Fibroblast of skin of abdomen (primary cell): ENCODE measurements at places on chromosomes 1 and 21.
A peak's percentile ranks its signal among the peaks of the same experiment; 100 is the strongest.

DNA sequence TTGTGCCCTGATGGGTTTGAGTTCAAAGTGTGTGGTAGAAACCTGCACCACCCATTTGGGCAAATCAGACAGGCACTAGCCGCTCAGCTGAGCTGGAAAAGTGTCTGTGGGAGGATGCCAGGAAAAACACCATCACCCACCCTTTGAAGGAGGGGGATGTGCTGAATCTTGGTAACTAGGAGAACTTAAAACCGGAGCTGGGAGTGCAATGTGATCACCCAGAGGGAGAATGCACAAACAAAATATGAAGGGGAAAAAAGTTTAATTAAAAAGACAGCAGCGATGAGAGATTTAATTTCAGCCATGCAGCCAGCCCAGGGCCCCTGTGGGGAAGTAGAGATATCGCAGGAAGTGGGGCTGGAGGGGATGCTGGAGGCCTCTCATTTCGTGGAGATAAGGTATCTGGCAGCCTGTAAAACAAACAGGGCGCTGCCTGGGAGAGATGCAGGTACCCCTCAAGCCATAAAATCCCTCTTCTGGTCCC, 86.8 kb upstream of the BCAR3 start:
- DNase-seq = no peak

- DNase-seq = peak; percentile 98
These were observed at the start of gene ZBTB21 for GRCh38 chr21:42009831-42010506. Gene ZBTB21, minus strand, starts transcription at chr21:42010360. Its CDS starts 16,265 bp downstream, at chr21:41994095.

DNA sequence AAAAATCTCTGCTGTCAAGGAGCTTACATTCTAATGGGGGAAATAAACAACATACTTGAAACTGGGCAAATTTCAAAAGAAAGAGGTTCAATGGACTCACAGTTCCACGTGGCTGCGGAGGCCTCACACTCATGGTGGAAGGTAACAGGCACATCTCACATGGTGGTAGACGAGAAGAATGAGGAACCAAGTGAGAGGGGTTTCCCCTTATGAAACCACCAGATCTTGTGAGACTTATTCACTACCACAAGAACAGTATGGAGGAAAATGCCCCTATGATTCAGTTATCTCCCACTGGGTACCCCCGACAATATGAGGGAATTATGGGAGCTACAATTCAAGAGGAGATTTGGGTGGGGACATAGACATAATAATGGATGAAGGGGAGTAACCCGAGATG, 226.4 kb downstream of the ZP4 start:
- DNase-seq = no peak

- no peak for DNase-seq
These were observed 102.5 kb downstream of the LAMC2 start for GRCh38 chr1:183288583-183288982.

DNA sequence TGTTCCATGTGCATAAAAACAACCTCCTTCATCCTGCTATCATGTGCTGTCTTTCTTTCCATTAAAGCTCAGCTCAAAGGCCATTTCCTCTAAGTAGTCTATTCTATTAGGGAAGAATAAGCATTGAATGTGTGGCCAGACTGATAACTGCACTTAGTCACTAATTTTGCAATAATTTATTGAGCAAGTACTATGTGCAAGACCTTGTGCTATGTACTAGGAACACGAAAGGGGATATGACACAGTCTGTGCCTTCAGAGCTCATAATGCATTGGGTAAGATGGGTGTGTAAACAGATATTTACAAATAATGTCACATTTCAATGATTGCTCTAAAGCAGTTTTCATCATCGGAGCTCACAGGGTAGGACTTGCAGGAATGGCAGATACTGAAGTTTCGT, 54.2 kb downstream of the NMNAT2 start:
- no peak for DNase-seq

DNA sequence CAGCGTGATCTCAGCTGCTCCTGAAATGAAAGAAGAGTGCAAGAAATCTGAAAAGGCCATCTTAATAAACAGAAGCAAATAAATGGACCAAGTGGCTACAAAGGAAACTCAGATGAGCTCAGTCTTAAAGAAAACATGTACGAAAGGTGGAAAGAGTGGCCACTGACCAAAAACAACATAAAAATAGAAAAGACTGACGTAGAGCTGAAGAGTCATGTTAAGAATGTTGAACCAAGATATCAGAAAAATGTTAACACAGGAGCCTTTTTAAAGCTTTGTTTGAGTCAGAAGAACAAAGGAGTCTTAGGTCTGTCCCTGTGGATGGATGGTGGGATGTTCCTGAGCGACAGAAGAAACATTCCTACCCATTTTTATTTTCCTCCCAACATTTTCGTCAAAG, 30.8 kb upstream of the ZNF648 start:
- no peak for DNase-seq

- no peak for DNase-seq
These were observed 1678.1 kb downstream of the KCNT2 start for GRCh38 chr1:194930132-194930531.

DNA sequence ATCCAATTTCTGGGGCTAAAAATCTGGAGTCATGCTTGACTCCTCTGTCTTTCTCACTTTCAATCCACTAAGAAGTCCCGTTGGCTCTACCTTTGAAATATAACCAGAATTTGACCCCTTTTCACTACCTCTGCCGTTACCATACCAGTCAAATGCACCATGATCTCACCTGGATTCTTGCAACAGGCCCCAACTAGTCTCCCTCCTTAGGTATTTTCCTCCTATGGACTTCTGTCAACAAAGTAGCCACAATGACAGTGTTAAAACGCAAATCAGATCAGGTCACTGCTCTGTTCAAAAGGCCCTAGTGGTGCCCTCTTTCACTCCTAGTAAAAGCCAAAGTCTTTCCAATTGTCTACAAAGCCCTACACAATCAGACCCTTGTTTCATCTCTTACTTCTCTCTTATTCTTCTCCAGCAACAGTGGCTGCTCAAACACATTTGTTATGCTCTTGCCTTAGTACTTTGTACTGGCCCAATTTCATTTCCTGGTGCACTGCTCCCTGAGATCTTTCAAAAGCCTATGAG, 35.7 kb upstream of the AGL start:
- DNase-seq = no peak

GRCh38 chr1:100036718-100037655, 67.2 kb downstream of the SLC35A3 start:
- DNase-seq = peak; percentile 14

DNA sequence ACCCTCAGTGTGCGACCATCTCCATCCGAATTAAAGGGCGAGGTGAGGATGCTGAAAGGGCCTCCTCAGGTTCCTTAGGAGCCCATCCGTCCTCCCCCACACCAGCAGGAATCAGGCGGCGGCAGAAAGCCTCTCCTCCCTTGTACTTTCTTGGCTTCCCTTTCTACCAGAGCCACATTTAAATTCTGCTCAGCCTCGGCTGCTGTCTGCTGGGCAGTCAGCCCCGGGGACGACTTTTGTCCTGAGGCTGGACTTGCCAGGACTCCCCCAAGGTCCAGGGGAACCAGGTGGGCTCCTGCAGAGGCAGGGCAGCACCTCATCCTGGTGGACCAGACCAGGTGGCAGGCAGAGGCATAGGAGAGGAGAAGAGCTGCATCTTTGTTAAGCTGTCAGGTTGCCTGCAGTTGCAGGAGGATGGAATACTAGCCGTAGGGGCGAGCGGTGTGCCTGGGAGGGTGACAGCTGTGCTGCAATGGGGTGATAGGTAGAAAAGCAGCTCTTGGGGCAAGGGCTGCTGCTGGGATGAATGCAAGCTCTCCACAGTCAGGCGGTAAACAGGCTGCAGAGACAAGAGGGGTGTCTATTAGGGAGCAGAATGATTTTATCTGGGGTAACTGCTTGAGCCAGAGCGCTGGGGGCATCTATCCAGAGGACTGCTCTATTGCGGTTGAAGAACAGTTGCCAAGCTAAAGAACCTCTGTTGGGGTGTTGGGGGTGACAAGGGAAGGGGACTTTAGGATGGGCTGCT, 46.2 kb upstream of the WASF2 start:
- no peak for DNase-seq

- peak; percentile 36 for DNase-seq
These were observed 1.0 kb downstream of the PLPP3 start for GRCh38 chr1:56578138-56578962.

DNA sequence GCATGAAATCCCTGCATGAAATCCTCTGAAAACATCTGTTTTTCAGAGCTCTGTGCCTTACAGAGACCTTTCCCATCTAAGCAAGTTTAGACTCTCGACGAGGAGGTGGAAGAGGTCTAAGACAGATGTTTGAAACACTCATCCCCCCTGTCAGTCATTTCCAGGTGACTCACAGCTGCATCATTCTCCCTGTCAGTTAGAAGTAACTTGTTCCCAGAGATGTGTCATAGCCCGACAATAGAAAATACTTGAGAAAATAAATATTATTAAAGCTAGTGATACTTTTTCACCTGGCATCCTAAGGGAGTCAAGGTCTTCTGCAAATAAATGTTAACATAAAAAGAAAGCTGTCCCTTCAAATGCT, 41.6 kb upstream of the SEC16B start:
- peak; percentile 76 for DNase-seq

DNA sequence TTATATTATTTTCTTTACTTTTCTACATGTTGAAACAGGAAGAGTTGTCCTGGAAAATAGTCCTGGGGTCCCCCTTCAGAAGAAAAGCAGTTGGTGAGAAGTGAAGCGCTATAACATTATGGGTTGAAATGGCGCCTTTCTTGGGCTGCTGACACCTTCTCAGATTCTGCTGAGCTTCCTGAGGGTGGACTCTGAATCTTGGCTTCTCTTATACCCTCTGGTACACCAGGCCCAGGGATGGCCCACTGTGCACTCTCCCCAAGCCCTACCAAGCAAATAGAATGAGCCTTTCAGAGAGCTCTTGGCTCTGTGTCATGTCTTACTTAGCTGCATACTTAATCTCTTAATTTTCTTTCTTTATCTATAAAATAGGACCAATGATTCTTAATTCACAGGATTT, 42.3 kb downstream of the CD247 start:
- no peak for DNase-seq

DNA sequence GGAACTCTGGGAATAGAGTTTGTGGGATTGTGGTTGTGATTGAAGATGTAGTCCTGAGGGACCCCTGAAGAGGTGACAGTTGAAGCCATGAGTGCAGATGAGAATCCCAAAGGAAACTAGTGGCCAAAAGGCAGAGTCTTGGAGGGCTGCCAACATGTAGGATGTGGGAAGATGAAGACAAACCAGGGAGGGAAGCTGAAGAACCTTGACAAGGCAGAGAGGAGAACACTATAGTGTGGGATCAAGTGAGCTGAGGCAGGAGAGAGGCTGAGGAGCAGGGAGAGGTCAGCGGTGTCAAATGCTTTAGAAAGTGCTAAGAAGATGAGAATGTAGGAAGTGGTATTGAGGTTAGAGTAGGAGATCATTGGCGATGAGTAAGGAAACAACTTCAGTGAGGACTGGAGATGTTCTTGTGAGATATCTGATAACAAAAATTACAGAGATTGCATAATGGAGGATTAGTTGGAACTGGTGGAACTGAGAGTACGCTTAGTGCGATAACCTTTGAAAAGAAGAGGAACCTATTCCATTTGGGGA, 88.5 kb upstream of the VCAM1 start:
- DNase-seq = peak; percentile 94

DNA sequence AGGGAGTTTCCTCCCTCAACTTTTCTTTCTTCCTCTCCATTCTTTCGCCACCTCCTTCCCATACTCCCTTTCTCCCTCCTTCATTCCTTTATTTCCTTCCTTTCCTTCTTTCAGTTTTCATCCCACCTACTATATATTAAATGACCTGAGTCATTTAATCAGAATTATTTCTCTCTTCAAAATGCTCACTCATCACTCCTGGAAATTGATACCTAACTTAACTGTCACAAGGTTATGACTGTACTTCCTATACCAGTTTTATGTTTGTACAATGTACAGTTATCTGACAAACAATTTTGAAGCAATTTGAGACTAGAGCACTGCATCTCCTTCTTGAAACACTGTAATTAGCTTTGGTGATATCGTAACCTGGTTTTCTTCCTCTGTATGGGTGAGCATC, 41.4 kb downstream of the NEXN start:
- DNase-seq = no peak

DNA sequence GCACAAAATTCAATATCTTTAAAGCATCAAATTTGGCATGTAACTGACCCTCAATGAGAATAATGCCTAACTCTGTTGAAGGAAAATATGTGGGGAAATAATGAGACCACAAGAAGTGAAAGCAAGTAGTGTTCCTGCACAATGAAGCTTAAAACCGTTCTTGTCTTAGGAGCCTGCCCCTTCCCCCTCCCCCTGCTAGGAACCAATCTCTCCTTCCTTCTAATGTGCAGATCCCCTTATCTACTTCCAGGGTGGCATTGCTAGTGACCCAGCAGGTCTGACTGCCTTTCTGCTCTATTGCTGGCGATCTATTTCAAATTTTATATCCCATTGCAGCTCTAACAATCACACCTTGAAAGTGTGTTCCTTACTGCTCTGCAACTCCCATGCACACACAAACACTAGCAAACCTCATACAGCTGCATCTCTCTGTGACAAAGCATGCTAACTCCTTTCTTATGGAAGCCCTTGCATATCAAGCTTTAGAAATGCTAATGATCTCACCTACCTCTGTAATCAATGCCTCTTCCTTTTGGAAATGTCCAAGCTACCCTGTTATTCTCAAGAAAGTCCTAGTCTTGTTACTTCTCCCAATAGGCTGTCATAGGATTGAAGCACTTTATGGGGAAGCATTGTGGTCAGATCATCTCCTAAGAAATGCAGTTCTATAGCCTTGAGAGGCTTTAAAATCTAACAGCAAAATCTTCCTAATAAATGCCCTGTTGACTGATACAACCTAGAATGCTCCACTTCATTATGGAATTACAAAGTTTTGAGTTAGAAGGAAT, 26.5 kb downstream of the BCL9 start:
- no peak for DNase-seq

- DNase-seq = no peak
These were observed 17.7 kb upstream of the OBSCN start for GRCh38 chr1:228190182-228190581.

DNA sequence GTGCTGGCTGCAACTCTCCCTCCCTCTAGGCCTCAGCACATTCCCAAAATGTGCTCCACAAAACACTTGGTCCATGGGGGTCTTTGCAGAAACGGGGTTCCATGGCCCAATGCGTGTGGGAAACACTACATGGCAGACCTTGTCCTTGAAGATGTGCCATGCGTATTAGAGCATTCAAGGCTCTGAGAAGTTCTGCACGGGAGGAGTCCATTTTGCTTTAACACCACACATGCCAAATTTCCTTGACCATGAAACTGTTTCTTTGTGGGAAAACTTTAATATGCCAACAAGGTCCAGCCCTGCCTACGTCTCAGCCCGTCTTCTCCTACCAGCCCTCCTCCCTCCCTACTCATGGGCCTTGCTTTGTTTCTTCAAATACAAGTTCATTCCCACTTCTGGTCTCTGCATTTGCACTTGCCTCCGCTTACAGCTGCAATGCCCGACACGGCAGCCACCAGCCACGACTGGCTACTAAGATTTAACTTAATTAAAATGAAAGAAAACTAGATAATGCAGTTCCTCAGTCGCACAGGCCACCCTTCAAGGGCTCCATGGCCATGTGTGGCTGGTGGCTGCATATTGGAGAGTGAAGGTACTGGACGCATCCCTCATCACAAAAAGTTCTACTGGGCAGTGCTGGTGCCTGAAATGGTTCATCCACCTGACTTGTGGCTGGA, 19.2 kb upstream of the TAS1R2 start:
- no peak for DNase-seq

GRCh38 chr1:230814949-230815692, 53.2 kb downstream of the C1orf198 start:
- no peak for DNase-seq

GRCh38 chr1:61276246-61276645, 193.9 kb downstream of the NFIA start:
- no peak for DNase-seq

- DNase-seq = peak; percentile 88
These were observed 58.8 kb downstream of the TOMM20 start for GRCh38 chr1:235069577-235070563.

GRCh38 chr1:210908791-210909190, 225.2 kb downstream of the KCNH1 start:
- DNase-seq = no peak

- DNase-seq = no peak
These were observed 498.3 kb downstream of the ADGRL2 start for GRCh38 chr1:82299056-82299455.
